Stimulated activated CD4-positive, alpha-beta T cell treated with anti-CD3 and anti-CD28 coated beads, Interleukin-4, amount 100 ng/mL, for 48 hours (primary cell): ENCODE measurements at places on chromosomes 5 and 9.

GRCh38 chr5:78985725-78986223 lies 664 bp upstream of the ARSB start:
- peak; percentile 38 for DNase-seq

GRCh38 chr5:67166460-67167285 lies 29.9 kb downstream of the CD180 start:
- DNase-seq: peak; percentile 56

GRCh38 chr5:42586625-42587024 lies 163.4 kb downstream of the GHR start:
- no peak for DNase-seq

GRCh38 chr9:77957652-77958051 lies 74.0 kb downstream of the GNAQ start:
- no peak for DNase-seq

DNA sequence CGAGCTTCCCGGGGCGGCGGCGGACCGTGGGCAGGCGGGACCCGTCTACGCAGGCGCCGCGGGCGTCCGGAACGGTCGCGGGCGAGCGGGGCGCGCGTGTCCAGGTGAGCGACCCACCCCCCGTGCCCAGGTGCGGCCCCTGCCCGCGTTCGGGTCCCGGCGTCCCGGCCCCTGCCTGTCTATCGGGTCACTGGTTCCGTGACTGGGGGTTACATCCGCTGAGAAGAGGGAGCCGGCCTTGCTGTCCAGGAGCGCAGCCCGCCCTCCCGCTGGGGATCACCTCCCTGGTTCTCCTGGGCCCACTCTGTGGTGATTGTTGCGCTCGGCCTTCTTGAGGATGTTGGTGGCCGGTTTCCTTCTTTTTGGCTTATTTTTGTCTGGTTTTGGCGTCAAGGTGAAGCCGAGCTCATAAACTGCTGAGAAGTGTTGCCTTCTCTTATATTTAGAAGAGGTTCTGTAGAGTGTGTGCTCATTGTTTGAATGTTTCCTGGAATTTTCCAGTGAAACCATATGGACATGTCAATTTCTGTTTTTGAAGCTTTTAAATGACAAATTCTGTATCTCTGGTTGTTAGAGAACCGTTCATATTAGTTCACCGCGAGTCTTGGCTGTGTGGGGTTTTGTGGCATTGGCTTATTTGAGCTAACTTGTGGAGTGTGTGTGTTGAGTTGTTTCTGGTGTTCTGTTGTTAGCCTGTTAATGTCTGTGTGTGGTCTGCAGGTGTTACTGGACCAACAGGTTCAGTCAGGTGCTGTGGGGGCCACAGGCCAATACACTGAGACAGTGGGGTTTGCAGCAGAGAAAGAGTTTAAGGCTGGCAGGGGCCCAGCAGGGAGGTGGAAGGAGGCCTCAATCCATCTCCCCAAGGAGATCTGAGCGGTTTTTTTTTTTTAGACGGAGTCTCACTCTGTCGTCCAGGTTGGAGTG lies 621 bp downstream of the CEP72 start:
- no peak for DNase-seq

DNA sequence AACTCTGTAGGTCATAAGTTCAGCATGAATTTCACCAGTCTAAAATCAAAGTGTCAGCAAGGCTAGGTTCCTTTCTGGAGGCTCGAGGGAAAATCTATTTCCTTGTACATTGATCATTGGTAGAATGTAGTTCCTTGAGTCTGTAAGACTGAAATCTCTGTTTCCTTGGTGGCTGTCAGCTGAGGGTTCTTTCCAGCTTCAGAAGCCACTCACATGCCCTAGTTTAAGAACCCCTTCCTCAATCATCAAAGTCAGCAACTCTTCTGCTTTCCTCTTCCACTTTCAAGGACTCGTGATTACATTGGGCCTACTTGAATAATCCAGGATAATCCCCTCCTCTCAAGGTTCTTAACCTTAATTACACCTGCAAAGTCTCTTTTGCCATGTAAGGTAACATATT lies 4.9 kb upstream of the SCAMP1 start:
- no peak for DNase-seq
